ENCODE measurements at places on chromosomes 2 and 18.

DNA sequence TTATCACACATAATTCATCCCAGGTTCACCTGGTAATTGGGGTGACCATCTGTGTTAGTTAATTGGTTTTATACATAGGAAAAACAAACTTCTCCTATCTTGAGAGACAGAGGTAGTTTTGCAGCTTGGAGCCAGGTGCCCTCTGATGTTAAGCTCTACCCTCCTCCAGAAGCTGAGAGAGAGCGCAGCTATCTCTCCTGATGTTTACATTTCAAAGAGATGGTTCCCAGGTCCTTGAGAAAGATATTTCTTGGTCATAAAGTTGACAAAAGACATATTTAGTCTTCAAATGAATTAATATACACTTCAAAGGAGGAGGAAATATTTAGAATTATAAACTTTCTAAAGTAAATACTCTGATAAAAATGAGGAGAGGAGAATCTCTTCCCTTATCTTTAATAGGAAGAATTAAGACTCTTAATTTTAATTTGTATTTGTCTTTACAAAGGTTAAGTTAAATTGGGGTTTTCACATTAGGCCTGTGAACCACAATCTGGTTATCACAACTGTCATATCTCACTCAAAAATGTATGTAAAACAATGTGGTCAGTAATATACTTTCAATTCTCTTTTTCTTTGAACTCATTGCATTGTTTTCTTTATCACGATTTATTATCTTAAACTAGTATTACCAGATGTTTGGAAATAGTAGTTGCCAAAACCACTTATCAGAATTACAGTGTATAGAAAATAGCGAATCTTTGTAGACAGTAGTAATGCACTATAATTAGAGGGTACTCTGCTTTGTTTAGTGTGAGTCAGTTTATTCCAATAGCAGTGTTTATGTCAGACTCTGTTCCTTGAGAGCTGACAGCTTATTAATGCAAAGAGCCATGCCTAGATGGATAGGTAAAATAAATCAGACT lies 26.8 kb downstream of the SERPINB4 start:
- H3K4me1 ChIP-seq = no peaks in the 10 kb centered on the region
- H3K36me3 ChIP-seq = no peaks in the 10 kb centered on the region
- no peak for DNase-seq
- no peak overlapping the region for H3K27ac ChIP-seq
- no peak overlapping the region for H3K4me3 ChIP-seq
- peaks cover 5% of the 10 kb centered on the region for H3K27me3 ChIP-seq

- H3K4me1 ChIP-seq = peaks cover 3% of the 10 kb centered on the region
- H3K36me3 ChIP-seq = no peaks in the 10 kb centered on the region
- H3K27me3 ChIP-seq = peaks cover 15% of the 10 kb centered on the region
Observed at GRCh38 chr2:219457784-219458369, 23.2 kb downstream of the SPEG start.

- no peak for DNase-seq
- no peaks in the 10 kb centered on the region for H3K4me1 ChIP-seq
- H3K27ac ChIP-seq = no peak overlapping the region
- H3K36me3 ChIP-seq = no peaks in the 10 kb centered on the region
- H3K4me3 ChIP-seq = no peak overlapping the region
Observed at GRCh38 chr2:53242090-53242489, 525.5 kb upstream of the CHAC2 start.

GRCh38 chr2:177742851-177743250 lies 329.7 kb downstream of the PDE11A start:
- H3K36me3 ChIP-seq = no peaks in the 10 kb centered on the region
- peaks cover 7% of the 10 kb centered on the region for H3K27me3 ChIP-seq
- no peak for DNase-seq
- H3K27ac ChIP-seq = no peak overlapping the region
- no peaks in the 10 kb centered on the region for H3K4me1 ChIP-seq

- H3K27ac ChIP-seq = no peak overlapping the region
- DNase-seq = no peak
- H3K4me1 ChIP-seq = no peaks in the 10 kb centered on the region
- H3K27me3 ChIP-seq = no peaks in the 10 kb centered on the region
Observed at GRCh38 chr18:28974504-28974903, 797.6 kb upstream of the CDH2 start.

GRCh38 chr2:52874466-52875106 lies 893.0 kb upstream of the CHAC2 start:
- no peaks in the 10 kb centered on the region for H3K27me3 ChIP-seq
- no peaks in the 10 kb centered on the region for H3K4me1 ChIP-seq
- H3K27ac ChIP-seq = no peak overlapping the region
- no peaks in the 10 kb centered on the region for H3K36me3 ChIP-seq
- no peak overlapping the region for H3K4me3 ChIP-seq

Measured in memory B cell (primary cell).